ENCODE measurements at places on chromosomes 7 and 10. TPM values are rescaled to one million over a fixed set of nuclear protein-coding genes. Genes with fewer than 3 reads are reported as not detected.
A peak's percentile ranks its signal among the peaks of the same experiment; 100 is the strongest.

DNA sequence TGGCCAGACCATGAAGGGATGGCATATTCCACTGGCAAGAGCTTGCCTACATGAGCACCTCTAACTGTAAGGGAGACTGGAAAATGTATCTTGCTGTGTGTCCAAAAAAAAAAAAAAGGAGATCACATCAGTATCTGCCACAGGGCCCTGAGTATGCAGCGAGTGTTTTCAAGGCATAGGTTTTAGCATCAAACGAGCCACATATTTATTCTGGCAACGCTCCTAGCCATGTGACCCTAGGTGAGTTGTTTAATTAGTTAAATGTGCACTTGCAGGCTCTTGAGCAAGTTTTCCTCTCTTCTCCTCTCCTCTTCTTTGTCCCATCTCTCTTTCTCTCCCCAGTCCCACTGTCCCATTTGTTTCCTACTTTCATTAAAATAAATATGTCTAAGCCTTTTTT is 428.7 kb upstream of the AKR1E2 start:
- DNase-seq, result no peak

The ADAM12 gene
- 0.33 TPM for total RNA-seq

DNA sequence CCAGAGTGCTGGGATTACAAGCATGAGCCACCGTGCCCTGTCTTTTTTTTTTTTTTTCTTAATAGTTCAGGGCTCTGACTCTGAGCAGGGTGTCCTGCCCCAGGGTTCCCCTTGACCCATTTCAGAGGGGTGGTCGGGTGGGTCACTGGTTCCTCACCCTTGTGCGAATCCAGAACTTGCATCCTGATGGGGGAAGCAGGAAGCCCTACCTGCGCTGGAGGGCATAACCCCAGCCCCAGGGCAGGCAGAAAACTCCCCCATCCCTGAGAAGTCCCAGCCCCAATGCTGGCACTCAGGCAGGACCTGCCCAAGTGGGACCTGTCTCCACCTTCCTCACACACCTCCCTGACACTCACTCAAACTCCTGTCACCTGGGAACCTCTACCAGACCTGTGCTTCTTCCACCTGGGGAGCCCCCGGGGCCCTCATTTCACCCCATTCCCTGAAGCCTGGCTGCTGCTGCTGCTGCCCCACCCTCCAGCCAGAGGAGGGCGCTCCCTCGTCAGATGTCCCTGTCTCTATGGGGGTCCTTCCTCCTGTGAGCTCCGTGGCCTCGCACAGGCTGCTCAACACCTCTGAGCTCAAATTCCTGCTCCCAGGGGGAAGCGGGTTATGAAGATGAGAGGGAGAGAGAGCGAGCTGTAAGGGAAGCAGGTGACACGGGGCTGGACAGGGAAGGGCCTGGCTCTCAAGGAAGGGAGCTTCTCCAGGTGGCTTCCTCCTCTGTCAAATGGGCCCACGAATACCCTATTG is 15.1 kb upstream of the ZNF273 start:
- DNase-seq, result no peak

GRCh38 chr10:84184517-84184916 is 9.8 kb upstream of the CDHR1 start:
- no peak for DNase-seq

DNA sequence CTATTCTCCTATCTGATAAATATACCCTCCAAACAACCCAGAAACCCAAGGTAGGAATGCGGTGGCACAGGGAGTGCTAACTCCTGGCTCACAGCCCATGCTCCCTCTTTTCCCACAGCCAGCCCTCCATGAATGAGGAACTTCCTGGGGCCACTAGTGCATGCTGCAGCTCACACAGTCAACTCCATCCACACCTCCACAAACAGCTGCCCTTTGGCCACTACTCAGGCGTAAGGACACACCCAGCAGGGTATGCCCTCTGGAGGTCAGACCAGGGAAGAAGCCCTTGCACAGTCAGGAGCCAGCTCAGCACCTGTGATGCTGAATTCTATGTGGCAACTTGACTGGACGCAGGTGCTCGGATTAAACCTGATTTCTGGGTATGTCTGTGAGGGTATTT is 85.2 kb upstream of the PIK3CG start:
- DNase-seq, result no peak

The CFAP46 gene
- total RNA-seq, result 0.75 TPM

GRCh38 chr7:130270947-130271800 is 4.5 kb downstream of the CPA2 start:
- DNase-seq, result no peak

DNA sequence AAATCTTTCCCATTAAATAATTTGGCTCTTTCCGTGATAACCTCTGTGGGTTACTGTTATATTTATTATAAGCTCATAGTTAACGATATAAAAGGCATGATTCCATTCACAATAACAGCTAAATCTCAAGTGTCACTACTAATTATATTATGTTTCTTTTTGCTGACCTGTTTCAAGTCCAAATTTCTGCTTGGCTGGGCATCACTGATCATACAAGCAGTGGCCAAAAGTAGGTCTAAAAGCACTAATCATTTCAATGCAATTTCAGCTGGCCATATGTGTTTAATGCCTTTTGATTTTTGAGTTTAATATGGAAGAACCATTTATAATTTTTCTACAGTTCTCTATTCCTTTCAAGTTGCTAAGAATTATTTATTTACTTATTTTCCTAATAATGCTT is 110.7 kb downstream of the SEMA3A start:
- no peak for DNase-seq

The SLC39A12 gene
- total RNA-seq, result not detected

GRCh38 chr10:32217216-32217615 is 129.7 kb downstream of the EPC1 start:
- no peak for DNase-seq

DNA sequence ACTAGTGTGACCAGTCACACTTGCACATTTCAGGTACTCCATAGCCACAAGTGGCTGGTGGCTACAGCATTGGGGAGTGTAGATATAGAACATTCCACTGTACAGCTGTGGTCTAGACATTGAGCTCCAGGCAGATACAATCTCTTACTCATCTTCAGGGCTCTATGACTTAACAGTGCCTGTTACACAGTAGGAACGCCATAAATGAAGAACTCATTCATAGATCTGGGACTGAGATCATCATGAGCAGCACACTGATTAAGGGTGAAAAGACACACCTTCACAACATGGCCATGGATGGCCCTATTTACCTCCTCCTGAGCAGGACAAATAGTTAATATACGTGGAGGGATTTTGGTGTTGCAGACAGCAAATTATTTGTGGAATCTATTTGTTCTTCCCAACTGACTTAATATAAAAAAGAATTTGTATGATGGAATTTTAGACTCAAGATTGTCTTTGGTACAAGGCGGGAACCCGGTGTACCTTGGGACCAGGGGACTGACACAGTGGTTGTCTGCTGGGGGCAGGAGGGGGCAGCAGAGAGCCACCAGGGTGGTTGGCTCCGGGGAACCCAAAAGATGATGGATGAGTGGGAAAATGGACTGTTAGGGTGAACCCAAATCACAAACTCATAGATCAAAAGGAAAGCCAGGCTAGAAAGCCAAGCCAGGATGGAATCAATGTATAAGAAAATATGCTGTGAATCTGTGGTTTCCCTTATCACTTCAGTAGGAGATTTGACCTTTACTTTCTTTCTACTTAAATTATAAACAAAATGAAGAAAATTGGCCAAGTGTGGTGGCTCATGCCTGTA is 24.3 kb upstream of the CPA2 start:
- peak; percentile 50 for DNase-seq

The CYP2C9 gene
- total RNA-seq, result not detected

- no peak for DNase-seq
Observed at GRCh38 chr10:34024693-34025425, 690.4 kb upstream of the NRP1 start.

DNA sequence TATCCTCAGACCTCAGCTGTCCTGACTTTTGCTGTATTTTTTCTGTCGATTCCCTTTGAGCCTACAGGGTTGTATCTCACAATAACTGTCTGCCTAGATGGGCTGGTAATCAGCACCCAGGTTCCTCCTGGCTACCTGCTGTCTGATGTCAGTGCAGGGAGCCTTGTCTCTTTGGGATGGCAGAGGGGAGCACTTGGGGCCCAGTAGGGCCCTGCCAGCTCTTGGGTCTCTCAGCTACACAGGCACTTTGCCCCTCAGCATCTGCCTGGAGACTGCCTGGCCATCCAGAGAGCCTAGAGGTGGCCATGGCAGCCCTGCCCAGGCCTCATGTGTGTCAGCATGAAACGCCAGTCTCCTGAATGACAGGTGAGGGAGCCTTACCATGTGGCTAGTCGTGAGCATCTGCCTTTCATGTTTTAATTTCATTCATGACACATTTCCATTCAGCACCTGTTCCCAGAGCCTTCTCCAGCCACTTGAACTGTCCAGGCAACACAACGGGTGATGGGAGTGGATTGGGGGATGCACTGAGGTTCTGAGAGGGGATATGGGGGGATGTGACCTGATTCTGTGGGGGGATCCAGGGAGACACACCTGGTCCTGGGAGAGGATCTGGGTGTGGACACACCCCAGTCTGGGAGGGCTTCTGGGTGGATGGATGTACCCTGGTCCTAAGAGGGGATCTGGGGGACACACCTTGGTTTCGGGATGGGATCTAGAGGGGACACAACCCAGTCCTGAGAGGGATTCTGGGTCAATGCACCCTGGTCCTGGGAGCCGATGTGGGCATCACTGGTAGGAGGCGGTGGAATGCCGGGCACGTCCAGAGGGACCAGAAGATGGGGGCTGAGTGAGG is 21.9 kb downstream of the ADCY1 start:
- no peak for DNase-seq

The HILPDA gene
- 14.4 TPM for total RNA-seq

The GPC2 gene
- total RNA-seq, result 17.5 TPM

- no peak for DNase-seq
Observed at GRCh38 chr10:105793071-105793470, 1152.0 kb downstream of the SORCS3 start.

DNA sequence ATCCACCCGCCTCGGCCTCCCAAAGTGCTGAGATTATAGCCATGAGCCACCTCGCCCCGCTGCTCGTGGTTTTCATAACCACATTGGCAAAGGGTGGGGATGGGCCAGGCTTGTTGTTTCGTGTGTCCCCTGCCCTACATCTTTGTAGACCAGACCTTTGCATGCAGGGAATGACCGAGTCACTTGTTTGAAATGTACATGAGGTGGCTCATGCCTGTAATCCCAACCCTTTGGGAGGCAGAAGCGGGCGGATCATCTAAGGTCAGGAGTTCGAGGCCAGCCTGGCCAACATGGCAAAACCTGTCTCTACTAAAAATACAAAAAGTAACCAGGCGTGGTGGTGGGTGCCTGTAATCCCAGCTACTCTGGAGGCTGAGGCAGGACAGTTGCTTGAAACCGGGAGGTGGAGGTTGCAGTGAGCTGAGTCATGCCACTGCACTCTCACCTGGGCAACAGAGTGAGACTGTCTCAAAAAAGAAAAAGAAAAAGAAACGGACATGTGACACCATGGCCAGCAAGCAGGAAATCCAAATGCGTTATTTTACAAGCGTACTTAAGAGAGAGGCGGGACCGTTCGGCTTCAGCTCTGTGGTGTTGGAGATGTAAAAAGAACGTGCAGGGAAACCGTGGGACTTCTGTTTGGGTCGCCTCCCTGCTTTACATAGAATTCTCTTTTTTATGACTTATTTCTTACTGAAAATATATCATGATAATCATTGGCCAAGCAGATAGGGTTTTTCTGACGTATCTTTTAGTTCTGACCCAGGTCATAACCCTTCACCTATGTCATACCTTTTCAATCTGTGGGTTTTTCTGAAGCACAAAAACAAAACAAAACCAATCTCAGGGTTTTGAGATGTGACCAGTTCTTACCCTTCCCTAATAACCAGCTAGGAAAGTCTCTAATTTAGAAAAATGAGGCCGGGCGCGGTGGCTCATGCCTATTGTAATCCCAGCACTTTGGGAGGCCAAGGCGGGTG is 45.1 kb downstream of the WIPI2 start:
- no peak for DNase-seq

GRCh38 chr7:41567731-41568114 is 135.2 kb downstream of the INHBA start:
- peak; percentile 56 for DNase-seq
